ENCODE measurements at places on chromosomes 4 and X.

DNA sequence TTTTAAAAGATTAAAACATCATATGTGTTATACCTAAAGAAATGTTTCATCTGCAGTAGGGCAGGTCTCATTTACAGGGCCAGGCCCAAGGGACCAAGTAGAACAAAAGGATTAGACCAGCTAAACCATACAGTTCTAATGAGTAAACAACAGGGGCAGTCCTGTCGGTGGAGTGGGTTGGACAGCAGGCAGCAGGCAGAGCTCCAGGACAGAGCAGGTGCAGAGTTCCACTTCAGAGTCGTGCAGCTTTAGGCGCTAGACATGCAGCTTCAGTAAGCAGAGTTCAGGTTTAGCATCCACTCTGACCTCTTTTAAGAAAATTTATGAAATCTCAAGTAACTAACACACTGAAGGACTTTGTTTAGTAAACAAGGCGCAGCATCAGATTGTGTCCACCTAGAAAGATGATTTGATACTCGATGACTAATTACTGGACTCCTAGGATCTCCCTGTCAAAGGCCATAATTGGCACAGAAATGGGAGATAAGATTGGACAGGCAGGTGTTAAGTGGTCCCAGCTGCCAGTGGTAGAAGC lies 487.7 kb upstream of the INTU start:
- DNase-seq: no peak

- no peak for DNase-seq
These were observed 1.7 kb upstream of the ZFP42 start for GRCh38 chr4:187993827-187994226.

- DNase-seq: no peak
These were observed 172.2 kb upstream of the TLL1 start for GRCh38 chr4:165700855-165701254.

DNA sequence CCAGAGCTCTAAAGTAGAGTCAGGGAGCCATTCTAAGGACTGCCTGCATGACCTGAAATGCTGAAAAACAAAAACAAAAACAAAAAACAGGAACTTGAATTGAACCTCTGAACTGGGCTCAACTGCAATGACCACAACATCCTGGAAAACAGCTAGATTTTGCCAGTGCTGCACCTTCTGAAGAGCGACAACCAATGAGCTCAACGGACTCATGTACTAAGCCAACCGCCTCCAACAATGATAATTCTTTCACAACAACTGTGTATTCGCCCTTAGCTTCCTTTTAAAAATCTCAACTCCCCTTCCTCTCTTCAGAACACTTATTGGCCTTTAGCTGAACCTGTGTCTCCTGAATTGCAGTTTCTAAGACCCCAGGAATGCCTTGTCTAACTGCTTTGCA lies 69.8 kb downstream of the HAUS3 start:
- no peak for DNase-seq

GRCh38 chrX:134520860-134521390 lies 61.0 kb downstream of the HPRT1 start:
- DNase-seq: peak; percentile 30

DNA sequence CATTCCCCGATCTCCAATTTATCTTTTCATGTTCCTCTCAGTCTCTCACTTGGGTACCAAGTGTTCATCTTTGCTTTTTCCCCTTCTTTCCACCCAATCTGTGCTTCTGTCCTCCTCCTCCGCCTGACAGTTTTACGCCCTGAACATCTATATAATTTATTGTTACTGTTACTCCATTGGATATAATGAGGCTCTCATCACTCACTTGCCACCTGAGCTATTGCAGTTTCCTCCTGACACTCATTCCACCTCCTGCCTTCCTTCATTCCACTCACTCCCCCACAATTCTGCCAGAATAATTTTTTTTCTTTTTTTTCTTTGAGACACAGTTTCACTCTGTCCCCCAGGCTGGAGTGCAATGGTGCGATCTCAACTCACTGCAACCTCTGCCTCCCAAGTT lies 77.6 kb upstream of the SORBS2 start:
- DNase-seq: no peak
